Progenitor cell of endocrine pancreas (in vitro differentiated cells): ENCODE measurements at places on chromosomes 3 and 15. TPM values are rescaled to one million over a fixed set of nuclear protein-coding genes. Genes with fewer than 3 reads are reported as not detected.

SLC28A2 gene
- 1.2 and 1.7 TPM in 2 replicates for total RNA-seq

ADCY5 gene
- 33.8 and 35.9 TPM in 2 replicates for total RNA-seq

FBXL22 gene
- 0.29 and 0.31 TPM in 2 replicates for total RNA-seq

GXYLT2 gene
- 6.0 and 7.4 TPM in 2 replicates for total RNA-seq

TGM4 gene
- not detected in 2 replicates for total RNA-seq

COL6A5 gene
- not detected in 2 replicates for total RNA-seq

KNG1 gene
- total RNA-seq = not detected in 2 replicates

FBXW12 gene
- 0.20 and 0.38 TPM in 2 replicates for total RNA-seq

MORC1 gene
- not detected in 2 replicates for total RNA-seq

DNA sequence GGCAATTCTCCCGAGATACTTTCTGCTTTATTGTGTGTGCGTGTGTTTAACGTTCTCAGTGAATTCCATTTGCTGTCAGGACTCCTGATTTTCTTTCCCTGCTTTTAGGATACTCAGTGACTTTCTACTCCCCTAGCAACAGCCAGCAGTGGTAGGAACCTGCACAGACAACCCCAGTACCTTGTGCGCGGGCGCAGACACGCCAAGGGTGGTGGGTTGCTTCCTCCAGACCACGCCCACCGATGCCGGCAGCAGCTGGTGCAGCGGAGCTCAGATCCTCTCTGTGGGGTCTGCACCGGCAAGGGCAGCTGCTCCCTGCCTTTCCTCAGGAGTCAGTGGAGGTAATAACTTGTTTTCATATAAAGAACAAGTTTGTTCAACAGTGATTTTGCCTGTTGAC, 225.1 kb upstream of the NDN start:
- peak; percentile 27 for DNase-seq

- DNase-seq = no peak
These were observed 48.2 kb upstream of the PHLDB2 start for GRCh38 chr3:111810909-111811308.

DNA sequence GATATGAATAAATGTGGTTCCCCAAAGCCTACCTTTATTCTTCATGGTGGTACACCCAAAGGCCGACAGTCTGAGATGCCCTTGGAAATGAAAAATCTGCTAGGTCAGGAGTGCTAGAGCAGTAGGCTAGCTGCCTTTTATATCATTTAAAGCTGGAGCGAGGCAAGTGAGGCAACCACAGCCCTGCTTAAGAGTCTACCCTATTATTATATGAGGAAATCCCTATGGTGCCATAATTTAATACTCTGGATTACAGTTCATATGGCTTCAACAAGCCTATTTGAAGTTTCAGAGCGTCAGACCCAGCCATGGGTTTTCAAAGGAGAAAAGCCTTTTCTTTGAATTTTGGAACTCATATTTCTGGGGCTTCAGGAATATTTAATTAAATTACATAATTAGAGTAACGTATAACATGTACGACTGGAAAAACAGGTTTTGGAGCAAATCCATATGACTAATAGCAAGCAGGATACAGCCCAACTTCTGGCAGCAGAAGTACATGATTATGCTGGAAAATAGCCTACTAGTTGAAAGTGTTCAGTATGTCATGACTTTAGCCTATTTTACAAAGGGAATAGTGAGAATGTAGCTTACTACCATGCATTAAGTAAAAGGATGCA, 18.0 kb upstream of the SLTM start:
- no peak for DNase-seq

DNA sequence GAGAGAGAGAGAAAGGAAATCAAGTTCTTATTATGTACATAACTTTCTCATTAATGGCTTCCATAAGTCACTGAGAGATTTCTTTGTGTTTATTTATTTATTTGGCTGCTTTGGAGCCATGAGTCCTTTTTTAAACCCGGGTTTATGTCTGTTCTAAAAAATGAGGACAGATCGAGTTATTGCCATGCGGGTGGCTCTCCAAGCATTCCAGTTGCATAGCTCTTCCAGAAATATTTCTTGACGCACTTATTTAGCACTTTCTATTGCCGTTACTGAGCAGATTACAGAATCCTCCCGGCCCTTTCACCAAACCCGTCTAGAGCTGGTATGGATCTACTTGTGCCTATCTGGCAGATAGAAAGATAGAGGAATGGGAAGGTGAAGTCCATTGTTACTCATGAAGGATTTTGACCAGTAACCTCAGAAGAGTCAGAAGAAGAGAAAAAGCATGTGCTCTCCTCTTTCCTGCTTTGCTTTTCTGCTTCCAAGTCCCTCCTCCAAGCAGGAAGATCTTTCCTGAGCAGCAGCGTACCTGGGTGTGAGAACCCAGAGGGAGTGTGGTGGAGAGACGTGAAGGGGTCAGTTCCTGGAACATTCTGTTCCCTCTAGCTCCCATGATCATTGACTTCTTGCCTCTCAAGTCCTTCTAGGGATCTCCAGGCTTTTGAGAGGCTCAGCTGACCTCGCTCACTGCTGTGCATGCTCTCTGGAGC, 112.8 kb downstream of the LPP start:
- DNase-seq = no peak

GRCh38 chr15:66931768-66932633, 133.4 kb upstream of the SMAD3 start:
- no peak for DNase-seq

DNA sequence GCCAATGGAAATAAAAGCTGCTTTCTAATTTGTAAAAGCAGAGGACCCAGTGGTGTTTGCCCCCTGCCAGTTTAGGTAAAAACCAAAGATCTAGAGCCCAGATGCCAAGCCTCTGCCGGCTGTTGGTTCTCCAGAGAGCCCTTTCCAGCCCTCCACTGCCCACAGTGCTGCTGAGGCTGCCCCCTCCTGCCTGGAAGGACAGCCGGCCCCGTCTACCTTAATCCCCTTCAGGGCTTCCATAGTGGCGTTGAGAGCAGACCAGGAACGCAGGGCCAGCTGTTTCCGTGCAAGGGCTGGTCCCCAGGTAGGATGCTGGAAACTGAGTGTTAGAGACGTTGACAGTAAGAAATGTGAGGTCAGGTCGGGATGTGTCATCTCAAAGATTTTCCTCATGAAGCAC, 6.9 kb downstream of the ST8SIA2 start:
- DNase-seq = no peak

DNA sequence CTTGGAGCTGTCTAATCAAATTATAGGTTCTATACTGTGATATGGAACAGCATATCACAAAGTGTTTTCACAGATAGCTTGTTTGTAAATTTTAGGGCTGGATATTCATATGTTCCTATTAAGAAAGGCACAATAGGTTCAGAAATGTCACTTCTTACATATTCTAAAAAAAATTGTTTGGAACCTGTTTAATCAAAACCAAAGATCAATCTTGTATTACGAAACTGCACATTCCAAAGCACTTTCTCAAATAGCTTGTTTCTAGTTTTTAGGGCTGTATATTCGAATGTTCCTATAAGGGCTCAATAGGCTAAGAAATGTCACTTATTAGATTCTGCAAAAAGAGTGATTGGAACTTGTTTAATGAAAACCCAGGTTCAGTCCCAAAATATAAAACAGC, 67.4 kb upstream of the OSBPL11 start:
- no peak for DNase-seq

DNA sequence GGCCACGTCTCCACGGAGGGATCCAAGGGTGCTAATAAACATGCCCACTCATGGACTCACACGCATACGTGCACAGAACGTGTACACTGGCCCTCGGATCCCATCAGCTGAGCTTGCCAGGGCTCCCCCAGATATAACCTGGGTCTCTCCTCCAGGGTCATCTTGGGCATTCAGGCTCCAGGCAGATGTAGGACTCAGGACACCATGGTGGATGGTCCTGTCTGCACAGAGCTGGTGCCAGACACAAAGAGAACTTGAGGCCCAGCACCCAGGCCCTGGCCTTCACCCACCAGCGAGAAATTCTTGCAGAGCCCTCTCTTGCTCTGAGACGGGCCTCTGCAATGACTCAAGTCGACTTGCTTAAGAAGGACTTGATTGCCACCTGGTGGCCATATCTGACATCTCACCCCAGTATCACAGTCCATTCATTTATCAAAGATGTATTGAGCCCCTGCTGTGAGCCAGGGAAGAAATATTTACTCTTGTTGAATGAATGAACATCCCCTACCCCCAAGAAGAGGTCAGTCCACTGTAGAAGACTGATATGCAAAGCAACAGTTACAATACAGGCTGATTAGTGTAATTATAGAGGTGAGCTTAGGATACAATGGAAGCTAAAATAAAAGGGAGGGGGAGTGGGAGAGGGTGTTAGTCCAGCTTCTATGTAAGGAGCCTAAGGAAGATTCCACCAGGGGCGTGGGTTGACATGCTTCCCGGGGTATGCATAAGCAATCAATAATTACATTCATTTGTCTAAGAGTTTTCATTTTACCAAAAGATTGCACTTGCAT, 34.2 kb upstream of the VPS8 start:
- peak; percentile 81 for DNase-seq

DNA sequence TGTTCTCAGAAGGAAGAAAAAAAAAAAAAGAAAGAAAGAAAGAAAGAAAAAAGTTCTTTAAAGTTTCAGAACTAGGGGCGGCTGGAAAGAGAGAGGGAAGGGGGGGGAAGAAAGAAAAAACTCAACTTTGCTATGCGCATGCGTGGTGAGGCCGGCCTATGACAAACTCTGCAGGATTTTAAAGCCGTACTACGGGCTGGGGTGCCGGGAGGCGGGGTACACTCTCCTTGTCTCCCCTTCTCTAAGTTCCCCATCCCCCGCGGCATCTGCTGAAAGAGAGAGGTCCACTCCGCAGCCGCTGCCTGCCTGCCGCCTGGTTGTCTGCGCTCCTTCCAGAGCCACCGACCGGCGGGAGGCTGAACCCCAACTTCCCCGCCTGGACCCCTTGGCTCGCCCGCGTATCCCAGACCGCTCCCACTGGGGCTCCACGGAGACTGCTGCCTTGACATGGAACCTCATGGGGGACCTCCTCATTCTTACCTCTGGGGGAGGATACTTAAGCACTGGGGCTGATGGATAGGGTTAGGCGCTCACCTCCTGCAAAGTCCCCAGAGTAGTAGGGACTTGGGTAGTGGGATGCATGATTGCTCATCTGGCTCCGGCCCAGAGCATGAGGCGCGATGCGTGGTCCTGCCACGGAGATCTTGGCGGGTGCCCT, 1.4 kb upstream of the WNT5A start:
- no peak for DNase-seq

- DNase-seq = no peak
These were observed 2.5 kb downstream of the MAP3K13 start for GRCh38 chr3:185365291-185366073.

- no peak for DNase-seq
These were observed 430.5 kb downstream of the OCA2 start for GRCh38 chr15:27668471-27669220.
